ENCODE measurements at places on chromosomes 7 and 10.

GRCh38 chr10:71064413-71065118 lies 147.8 kb upstream of the UNC5B start:
- no peak for DNase-seq

GRCh38 chr7:71472962-71473361 lies 341.0 kb downstream of the GALNT17 start:
- no peak for DNase-seq

DNA sequence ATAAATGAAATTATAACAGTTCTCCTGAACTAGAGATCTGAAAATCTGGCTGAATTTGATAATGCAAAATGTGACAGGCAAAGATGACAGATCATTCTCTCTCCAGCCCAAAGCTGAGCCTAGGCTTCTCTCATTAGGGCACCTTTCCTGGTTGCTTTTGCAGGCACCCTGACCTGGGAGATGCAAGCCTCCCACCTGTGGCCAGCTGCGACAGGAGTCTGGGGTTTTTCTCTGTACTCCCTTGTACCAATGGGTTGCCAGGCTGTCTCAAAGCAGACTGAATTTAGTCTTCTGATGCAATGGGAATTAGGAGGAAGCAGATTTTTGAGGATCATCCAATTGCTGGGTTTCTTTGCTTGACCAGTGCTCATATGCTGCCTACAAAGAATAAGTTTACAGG lies 85.0 kb upstream of the EFCAB10 start:
- DNase-seq, result no peak

GRCh38 chr7:24717247-24717622 lies 40.0 kb downstream of the GSDME start:
- no peak for DNase-seq

- no peak for DNase-seq
Observed at GRCh38 chr10:8369666-8370065, 315.2 kb downstream of the GATA3 start.

GRCh38 chr7:72190919-72191318 lies 221.2 kb downstream of the CALN1 start:
- no peak for DNase-seq
